ENCODE measurements at places on chromosomes 6 and 20.
A peak's percentile ranks its signal among the peaks of the same experiment; 100 is the strongest.

DNA sequence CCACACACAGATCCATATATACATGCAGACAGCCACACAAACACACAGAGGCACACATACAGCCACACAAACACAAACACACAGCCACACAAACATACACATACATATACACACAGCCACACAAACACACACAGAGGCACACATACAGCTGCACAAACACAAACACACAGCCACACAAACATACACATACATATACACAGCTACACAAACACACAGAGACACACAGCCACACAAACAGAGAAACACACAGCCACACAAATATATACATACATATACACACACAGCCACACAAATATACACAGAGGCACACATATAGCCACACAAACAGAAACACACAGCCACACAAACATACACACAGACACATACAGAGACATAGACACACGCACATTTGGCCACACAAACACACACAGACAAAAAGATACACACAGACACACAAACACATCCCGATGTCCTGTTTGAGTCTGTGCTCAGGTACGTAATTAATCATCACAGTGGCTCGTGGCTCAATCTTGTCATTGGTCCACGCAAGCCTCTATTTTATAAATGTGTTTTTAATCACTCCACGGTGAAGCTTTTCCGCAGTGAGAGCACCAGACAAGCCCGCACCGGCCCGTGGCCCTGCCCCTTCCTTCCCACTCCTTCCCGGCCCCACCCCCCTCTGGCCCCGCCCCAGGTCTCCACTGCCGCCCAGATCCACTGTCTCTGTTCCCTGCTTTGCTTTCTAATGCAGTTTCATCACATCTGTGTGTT, 135.3 kb downstream of the CDH4 start:
- peak; percentile 86 for DNase-seq

- DNase-seq, result no peak
Measured at GRCh38 chr20:5171064-5171789, 44.4 kb downstream of the CDS2 start.

GRCh38 chr20:40689100-40689942, at the start of gene MAFB:
Gene MAFB (minus strand): TSS chr20:40689236. CDS start chr20:40688850, 386 bp downstream.
- peak; percentile 99 for DNase-seq

DNA sequence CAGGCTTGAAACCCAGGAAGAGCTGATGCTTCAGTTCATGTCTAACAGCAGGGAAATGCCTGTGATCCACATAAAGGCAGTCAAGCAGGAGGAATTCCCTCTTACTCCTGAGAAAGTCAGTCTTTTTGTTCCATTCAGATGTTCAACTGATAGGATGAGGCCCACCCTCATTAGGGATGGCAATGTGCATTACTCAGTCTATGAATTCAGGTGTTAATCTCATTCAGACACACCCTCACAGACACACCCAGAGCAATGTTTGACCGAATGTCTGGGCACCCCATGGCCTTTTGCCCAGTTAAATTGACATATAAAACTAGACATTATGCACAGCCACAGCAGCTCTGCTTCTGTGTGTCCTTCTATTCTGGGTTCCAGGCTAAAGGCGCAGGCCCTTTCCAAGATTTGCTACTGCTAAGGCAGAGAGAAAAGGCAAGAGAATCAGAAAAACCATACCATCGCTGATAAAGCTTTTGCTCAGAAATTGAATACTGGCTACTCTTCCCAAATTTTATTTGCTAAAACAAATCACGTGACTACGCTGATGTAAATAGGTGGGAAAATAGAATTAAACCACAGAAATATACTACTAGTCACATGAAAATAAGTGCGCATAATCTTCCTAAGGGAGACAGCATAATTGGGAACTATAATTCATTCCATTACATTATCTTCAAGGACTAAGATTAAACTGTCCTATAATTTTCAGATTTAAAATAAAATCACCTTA, 625.0 kb upstream of the MAN1A1 start:
- no peak for DNase-seq

GRCh38 chr6:160162030-160162566, 40.5 kb downstream of the SLC22A1 start:
- DNase-seq, result no peak

DNA sequence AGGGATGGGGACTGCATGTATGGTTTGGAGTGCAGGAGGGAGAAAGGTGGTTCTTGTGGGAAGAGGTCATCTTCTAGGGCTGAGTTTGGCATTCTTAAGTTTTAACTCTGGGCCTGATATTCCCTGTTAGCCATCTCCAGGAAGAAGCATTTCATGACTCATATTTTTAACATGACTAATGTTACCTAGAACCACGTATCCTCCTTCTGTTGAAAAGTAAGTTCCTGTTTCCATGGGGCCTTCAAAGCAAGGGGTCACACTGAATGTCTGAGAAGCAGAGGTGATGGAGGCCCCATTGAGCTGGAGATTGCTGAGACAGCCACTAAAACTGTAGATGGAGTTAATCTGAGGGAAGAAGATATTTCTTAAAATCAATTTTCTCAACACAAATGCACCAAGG, 30.2 kb downstream of the FAM229B start:
- DNase-seq, result peak; percentile 33

All from AG20443 (cell line).